ENCODE measurements at places on chromosomes 6 and 20.

GRCh38 chr6:125169058-125169457 is 15.5 kb downstream of the TPD52L1 start:
- peak; percentile 74 for DNase-seq

DNA sequence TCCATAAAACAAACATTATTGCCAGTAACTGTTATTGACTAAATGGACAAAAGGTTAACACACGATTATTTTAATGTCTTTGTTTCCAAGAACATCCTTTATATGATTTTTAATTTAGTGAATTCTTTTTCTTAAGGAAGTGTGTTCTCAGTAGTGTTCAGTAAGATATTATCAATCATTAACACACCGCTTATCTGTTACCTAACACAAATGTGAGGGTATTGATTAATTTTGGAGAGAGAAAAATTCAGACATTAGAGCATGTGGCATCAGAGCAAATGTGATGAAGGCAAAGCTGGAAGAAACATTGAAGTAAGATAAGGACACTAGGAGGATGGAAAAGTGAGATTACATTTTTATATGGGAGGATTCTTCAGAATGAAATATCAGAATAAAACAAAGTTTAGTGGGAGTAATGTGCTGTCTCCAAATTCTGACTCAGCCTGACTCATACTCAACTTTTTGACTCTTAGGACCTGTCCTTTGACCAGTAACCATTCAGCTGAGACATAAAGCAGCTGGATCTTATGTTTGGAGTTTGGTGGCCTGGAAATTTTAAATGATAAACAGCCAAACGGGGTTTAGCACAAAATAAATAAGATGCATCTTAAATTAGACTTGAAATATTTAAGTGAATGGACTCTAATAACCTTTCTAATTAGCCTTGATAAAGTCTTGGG is 348.6 kb downstream of the CD109 start:
- DNase-seq: no peak

DNA sequence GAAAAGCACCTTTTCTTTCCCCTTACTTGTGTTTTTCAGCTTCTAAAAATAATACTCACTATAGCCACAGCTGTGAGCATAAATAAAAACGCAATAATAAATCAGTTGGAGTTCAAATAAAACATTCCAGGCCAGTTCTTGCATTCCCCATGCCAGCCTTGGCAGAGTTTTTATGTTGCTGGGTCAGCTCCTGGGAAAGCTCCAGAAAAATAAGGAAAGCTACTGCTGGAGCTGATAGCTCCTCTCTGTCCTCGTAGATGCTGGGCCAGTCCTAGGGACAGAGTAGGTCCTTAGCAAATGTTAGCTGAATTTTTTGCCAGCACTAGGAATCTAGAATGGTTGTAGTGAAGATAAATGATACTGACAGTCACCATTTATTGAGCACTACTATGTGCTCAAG is 389.0 kb upstream of the SYNCRIP start:
- DNase-seq: no peak

GRCh38 chr6:166567813-166568212 is 18.7 kb downstream of the RAMACL start:
- DNase-seq: no peak

GRCh38 chr20:62282103-62282502 is 20.7 kb upstream of the ADRM1 start:
- no peak for DNase-seq

DNA sequence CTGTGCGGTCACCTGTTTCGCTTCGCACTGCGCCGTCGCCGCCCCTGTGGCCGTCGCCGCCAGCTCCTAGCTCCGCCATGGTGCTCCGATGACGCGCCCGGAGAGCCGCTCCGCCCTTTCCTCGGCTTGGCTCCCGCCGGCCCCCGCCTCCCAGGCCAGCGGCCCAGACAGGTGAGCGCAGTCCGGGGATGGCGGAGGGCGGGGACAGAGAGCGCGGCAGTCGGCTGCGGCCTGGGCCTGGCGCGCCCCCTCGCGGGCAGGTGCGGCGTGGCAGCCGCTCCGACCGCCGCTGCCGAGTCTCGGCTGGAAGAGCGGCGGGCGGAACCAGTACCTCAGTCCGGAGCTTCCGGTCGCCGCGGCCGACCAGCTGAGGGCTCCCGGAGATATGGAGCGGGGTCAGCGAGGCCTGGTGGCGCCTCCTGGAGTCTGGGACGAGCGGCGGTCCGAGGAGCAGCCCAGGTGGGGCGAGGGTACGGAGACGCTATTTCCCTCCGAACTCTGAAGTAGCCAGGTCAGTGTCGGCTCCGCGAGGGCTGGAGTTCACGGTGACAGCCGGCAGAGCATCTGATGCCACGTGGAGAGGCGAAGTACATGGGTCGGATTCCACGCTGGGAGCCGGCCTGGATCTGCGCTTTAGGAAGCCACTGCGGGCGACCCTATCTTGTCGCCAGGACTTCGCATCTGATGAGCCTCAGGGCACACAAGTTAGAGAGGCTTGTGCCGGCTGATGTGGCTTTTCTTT is at the start of gene MAP7:
MAP7 (minus strand) TSS at position 93 of the 742 bp plus-strand sequence; CDS start at position 79, 14 bp downstream.
- peak; percentile 77 for DNase-seq

GRCh38 chr6:166692723-166693302 is 65.8 kb upstream of the RPS6KA2 start:
- DNase-seq: no peak

DNA sequence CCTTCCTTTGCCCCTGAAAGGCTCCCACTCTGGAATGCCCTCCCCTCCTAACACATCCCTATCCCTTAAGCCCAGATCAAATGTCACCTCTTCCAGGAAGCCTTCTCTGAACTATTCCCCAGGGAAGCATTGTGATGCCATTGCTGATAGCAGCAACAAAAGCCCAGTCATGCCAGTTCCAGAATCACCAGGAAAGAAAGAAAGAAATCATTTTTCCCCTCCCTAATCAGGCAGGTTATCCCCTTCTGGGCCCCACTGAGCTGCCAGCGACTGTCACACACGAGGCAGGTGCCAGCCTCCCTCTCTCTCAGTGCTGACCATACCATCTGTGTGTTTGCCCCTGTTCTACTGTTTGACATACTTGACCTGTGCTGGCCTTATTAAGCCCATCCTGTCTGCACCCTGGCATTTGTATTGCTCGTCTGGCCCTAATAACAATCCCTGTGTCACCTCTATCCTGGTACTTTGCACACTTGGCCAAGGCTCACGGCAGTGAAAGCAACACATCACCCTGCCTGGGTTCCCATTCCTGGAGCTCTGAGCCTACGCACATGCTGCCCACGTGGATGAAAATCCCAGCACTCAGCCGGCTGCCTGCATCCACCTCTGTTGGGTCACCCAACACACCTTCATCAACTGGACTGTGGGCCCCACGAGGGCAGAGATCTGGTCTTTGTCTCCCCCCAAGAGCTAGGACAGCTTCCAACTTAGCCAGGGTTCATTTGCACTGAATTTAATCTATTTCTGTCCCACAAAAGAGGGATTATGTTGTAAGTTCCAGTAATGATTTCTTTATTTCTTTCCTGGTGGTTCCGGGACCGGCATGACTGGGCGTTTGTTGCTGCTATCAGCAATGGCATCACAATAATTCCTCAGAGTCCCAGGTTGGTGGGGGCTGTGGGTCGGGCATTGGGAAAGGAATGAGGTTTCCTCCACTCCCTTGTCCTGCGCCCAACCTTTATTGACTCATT is 5.3 kb upstream of the BPIFB1 start:
- no peak for DNase-seq

- DNase-seq: peak; percentile 72
Observed at GRCh38 chr6:146700078-146700686, 101.4 kb downstream of the ADGB start.
